Cerebellar nuclear complex (tissue), 1 donor: ENCODE measurements at places on chromosomes 7 and 10.

GRCh38 chr7:128211626-128212025 lies 29.5 kb upstream of the LEP start:
- DNase-seq = no peak

- DNase-seq = no peak
These were observed 795 bp downstream of the LHFPL3 start for GRCh38 chr7:104328970-104329825.

GRCh38 chr10:27068217-27068891 lies 31.9 kb downstream of the ANKRD26 start:
- no peak for DNase-seq

DNA sequence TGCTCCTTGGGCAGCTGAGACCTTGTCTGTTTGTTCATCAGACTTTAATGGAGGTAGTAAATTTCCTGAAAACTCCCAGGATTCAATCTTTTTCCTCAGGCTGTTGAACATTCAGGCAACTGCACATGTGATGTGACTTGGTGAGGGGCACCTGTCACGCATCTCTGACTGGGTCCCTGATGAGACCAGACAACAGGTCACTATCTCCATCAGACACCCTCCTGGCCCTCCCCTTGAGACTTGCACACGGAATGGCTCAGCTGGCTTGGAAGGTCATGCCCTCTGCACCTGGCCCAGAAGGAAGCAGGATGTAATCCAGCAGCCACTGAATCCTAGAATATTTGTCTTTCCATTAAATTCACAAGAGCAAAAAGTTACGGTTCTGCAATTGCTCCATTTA lies 15.9 kb downstream of the AQP1 start:
- DNase-seq = no peak

DNA sequence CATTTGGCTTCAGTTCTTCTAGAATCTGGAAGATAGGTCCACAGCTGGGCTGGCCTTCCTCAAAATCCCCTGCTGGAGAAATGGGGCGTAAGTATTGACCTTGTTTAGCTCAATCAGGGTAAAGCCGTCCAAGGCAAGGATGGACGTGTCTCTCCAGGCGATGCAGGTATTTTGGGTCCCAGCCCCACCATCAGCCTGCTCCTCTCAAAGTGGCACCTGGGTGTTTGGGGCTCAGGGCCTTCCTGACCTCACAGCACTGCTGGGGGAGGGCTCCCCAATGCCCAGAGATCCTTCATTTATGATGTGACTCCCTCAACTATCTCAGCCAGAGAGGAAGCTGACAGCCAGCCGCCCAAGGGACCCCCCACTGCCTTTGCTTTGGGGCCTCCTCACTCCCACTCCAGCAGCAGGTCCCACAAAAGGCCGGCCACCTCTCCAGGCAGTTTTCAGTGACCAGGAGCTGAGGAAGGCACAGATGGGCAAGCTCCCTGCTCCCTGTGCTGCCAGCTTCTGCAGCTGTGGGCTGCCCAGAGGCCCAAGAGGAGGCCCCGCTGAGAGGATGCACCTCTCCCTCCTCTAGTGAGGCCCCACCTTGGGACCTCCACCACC lies 140.0 kb upstream of the TCERG1L start:
- no peak for DNase-seq

- DNase-seq = no peak
These were observed 556.7 kb downstream of the TYW1 start for GRCh38 chr7:67553378-67553777.

DNA sequence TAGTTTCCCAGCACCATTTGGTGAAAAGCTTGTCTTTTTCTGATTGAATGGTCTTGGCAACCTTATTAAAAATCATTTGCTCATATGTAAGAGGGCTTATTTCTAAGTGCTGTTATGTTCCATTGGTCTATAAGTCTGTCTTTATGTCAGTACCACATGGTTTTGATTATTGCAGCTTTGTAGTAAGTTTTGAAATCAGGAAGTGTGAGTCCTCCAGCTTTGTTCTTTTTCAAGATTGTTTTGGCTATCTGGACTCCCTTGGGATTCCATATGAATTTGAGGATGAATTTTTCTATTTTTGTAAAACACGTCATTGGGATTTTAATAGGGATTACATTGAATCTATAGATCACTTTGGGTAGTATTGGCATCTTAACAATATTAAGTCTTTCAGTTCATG lies 5.4 kb downstream of the KIF11 start:
- no peak for DNase-seq

GRCh38 chr10:93482145-93482834 lies at the start of gene MYOF:
Gene MYOF, minus strand, starts transcription at chr10:93482334. Its CDS starts 140 bp downstream, at chr10:93482194.
- no peak for DNase-seq

- DNase-seq = no peak
These were observed 143.9 kb upstream of the FRMD4A start for GRCh38 chr10:14474656-14475055.

DNA sequence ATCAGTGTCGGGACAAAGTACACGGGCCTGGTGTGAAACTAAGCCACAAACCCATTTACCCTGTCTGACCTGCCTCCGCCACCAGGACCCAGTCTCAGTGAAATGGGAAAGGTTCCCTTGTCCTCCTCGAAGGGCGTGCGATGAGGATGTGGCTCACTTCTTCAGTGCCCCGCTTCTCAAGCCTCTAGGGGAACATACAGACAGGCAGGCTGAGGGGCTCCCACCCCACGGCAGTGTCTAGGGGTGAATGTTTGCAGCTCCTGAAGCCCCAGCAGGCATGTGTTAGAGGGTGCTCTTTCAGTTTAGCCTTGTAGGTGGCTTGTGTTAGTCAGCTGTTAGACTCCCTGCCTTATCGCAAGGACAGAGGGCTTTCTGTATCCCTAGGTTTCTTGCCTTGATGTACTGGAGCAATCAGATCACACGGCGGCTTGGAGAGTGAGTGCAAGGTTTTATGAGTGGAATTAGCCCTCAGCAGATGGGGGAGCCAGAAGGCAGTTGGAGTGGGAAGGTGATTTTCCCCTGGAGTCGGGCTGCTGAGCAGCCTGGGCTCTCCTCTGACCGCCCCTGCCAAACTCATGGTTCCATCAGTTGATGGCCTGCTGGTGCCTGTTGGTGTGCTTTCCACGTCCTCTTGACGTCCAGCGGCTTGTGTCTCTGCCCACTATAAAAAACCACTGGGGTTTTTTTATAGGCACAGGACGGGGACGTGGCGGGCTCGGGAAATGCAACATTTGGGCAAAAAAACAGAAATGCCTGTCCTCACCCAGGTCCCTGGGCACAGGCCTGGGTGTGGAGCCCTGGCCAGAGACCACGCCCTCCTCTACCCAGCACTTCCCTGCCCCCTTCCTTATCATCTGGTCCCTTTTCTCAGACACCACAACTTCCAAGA lies 759 bp downstream of the NUDT1 start:
- no peak for DNase-seq

DNA sequence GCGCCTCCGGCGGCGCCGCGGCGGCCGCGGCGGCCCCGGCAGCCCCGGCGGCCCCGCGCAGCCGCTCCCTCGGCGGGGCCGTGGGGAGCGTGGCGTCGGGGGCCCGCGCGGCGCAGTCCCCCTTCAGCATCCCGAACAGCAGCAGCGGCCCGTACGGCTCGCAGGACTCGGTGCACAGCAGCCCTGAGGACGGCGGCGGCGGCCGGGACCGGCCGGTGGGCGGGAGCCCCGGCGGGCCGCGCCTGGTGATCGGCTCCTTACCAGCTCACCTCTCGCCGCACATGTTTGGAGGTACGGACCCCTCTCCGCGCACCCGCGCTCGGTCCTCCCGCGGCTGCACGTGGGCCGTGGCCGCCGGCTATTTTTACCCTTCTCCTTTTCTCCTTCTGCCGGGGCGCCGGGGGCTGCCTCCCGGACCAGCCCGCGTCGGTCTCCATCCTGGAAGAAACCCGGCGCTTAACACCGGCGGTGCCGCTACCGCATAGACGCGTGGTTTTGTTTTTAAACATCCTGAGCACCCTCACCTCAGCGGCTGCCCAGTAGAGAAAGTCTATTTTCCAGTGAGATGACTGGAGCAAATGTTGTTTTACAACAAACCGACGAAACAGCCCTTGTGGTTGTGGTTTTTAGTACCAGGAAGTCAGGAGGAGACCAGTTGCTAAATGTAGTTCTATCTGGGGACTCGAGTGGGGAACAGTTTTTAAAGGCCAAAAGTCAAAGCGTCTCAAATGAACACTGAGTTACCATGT lies 1.3 kb downstream of the ZNRF2 start:
- DNase-seq = no peak
